Small intestine (tissue), 16 donors: ENCODE measurements at places on chromosomes 5 and 9. TPM values are rescaled to one million over a fixed set of nuclear protein-coding genes. Genes with fewer than 3 reads are reported as not detected.

DNA sequence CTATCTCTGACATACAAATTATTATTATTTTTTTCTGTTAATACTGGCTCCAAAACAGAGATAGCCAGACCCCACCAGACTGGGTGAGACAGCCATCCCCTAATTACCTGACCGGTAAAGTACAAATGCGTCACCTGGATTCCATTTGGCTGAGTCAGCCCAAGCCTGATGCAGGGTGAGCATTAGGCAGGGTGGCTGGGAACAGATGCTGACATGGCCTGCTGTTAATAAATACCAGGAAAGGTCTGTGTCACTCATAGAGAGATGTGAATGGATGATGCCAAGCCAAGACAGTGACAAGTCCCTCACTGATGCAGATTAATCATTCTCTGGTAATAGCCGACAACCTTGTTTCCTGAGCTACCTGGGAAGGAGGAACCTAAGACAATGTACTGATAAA, 183.5 kb downstream of the TRIM32 start:
- peak overlapping the region; percentile 19 for H3K27ac ChIP-seq
- peak; percentile 93 for DNase-seq
- no peak overlapping the region for H3K4me3 ChIP-seq
- no peaks in the 10 kb centered on the region for H3K36me3 ChIP-seq
- peaks cover 3% of the 10 kb centered on the region for H3K4me1 ChIP-seq

GRCh38 chr5:108672639-108673038, 75.1 kb upstream of the FER start:
- no peak overlapping the region for H3K4me3 ChIP-seq
- no peak for DNase-seq
- no peak overlapping the region for H3K27ac ChIP-seq

GRCh38 chr5:116502138-116502537, 72.5 kb downstream of the SEMA6A start:
- DNase-seq, result no peak
- H3K36me3 ChIP-seq, result no peaks in the 10 kb centered on the region
- no peaks in the 10 kb centered on the region for H3K27me3 ChIP-seq
- no peak overlapping the region for H3K4me3 ChIP-seq

- H3K27ac ChIP-seq, result no peak overlapping the region
- no peaks in the 10 kb centered on the region for H3K4me1 ChIP-seq
- no peaks in the 10 kb centered on the region for H3K36me3 ChIP-seq
- H3K4me3 ChIP-seq, result no peak overlapping the region
These were observed 1495.7 kb upstream of the WWC1 start for GRCh38 chr5:166795756-166796155.

Gene OBP2B
- polyA plus RNA-seq, result not detected

- no peaks in the 10 kb centered on the region for H3K27me3 ChIP-seq
- no peak overlapping the region for H3K27ac ChIP-seq
- no peak overlapping the region for H3K4me3 ChIP-seq
- no peak for DNase-seq
These were observed 6.8 kb upstream of the SPTLC1 start for GRCh38 chr9:92122061-92122460.

Gene TLX3
- polyA plus RNA-seq, result not detected

GRCh38 chr9:130846487-130847305, 11.6 kb downstream of the ABL1 start:
- H3K4me1 ChIP-seq, result peaks cover 2% of the 10 kb centered on the region
- no peak overlapping the region for H3K4me3 ChIP-seq
- H3K27ac ChIP-seq, result no peak overlapping the region
- H3K36me3 ChIP-seq, result no peaks in the 10 kb centered on the region
- no peaks in the 10 kb centered on the region for H3K27me3 ChIP-seq
- DNase-seq, result no peak

DNA sequence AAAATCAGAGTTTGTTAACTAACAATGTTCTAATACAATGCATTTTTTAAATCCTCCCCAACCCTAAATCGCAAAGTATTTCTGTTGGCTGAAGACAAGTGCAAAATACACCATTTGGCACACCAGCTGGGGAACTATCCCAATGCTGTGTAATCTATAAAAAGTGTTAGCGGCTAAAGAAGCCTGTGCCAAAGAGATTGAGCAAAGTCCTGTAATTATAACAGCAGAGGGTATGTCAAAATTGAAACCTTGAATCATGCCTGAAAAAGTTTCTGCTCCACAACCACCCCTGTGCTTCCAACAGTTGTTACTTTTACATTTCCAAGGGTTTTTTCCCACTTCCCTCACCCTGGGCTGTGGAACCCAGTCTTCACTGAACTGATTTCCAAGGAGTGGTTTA, 83.1 kb upstream of the PLPP6 start:
- H3K4me3 ChIP-seq, result no peak overlapping the region
- H3K27ac ChIP-seq, result no peak overlapping the region
- DNase-seq, result no peak
- H3K4me1 ChIP-seq, result peaks cover 4% of the 10 kb centered on the region

GRCh38 chr5:77599679-77600078, 38.8 kb downstream of the OTP start:
- DNase-seq, result no peak
- no peaks in the 10 kb centered on the region for H3K27me3 ChIP-seq
- no peaks in the 10 kb centered on the region for H3K4me1 ChIP-seq
- H3K27ac ChIP-seq, result no peak overlapping the region

Gene SPACA9
- not detected for polyA plus RNA-seq

Gene TMEFF1
- not detected for polyA plus RNA-seq

DNA sequence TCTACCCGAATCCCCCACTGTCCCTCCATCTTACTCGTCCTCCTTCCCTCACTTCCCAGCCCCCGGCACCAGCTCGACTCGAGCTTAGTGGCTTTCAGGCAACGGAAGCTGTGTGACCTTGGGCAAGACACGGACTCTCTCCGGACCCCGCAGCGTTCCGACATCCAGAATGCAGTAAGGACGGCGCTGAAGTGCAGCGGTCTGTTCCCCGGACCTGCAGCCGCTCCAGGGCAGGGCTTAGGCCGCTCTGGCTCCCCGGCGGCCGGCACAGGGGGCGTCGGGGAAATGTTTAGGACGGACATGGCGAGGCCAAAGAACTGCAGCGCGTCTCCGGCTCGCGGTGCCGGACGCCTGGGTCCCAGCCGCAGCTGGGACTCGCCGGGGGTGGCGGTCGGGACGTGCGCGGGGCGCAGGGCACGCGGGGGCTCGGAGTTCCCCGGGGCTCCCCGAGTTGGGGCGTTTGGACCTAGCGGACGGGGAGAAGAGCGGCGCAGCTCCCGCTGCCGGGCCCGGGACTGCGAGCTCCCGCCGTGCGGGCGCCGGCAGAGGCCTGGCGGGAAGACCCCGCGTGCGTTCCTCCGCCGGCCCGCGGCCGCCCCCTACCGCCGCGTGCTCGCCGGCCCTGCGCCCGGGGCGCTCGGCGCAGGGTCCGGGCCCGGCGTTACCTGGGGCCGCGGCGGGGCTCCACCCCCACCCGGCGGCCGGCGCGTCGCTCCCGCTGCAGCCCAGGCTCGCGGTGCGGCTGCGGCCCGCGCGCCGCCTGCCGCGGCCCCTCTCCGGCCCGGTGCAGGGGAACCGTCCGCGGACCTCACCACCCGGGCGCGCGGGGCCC, 5.6 kb upstream of the RNF44 start:
- no peaks in the 10 kb centered on the region for H3K27me3 ChIP-seq
- peaks cover 7% of the 10 kb centered on the region for H3K4me1 ChIP-seq
- H3K36me3 ChIP-seq, result no peaks in the 10 kb centered on the region
- H3K4me3 ChIP-seq, result peak overlapping the region; percentile 58
- H3K27ac ChIP-seq, result peak overlapping the region; percentile 81

Gene NTNG2
- 0.33 TPM for polyA plus RNA-seq

DNA sequence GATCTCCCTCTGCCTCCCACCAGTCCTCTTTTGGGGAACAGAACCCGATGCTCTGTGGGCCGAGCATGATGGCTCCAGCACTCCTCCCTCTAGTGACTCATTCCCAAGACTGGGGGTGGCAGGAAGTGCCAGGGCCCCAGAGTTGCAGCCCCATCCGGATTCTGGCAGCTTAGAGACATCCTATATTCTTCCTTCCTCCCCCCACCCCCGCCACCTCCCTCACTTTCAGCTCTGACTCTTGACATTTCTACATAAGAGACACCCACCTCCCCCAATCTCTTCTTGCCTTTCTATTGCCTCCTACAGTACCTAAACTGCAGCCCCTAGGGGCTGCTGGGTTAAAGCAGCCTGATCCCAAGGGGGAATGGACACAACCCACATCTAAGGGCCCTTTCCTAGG, 47.1 kb upstream of the MATR3 start:
- no peak overlapping the region for H3K4me3 ChIP-seq
- H3K36me3 ChIP-seq, result no peaks in the 10 kb centered on the region
- no peaks in the 10 kb centered on the region for H3K4me1 ChIP-seq
- H3K27me3 ChIP-seq, result no peaks in the 10 kb centered on the region

DNA sequence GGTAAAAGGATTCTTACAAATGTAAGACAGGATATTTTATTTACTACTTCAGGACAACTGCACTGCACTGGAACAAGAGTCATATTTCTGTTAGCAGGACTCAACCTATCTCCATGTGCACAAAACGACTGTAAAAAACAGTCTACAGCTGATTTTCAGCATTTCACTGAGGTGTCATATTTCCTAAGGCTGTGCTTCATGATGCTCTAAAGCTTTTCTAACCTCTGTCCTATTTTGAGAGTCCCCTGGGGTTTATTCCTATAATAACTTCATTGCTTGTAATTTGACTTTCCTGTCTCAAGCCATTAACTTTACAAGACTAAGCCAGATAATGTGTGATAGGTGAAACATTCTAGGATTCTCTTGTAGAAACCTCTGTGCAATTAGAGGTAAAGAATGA, 472.3 kb downstream of the HINT1 start:
- no peak overlapping the region for H3K27ac ChIP-seq
- no peaks in the 10 kb centered on the region for H3K36me3 ChIP-seq
- no peaks in the 10 kb centered on the region for H3K4me1 ChIP-seq
- no peak overlapping the region for H3K4me3 ChIP-seq
- no peaks in the 10 kb centered on the region for H3K27me3 ChIP-seq
- DNase-seq, result no peak

- no peak overlapping the region for H3K4me3 ChIP-seq
- DNase-seq, result no peak
- no peaks in the 10 kb centered on the region for H3K4me1 ChIP-seq
These were observed 409.9 kb downstream of the CTNND2 start for GRCh38 chr5:11494340-11494739.

Gene PCDHGA1
- polyA plus RNA-seq, result 0.10 TPM

Gene SLC45A2
- polyA plus RNA-seq, result not detected

- H3K4me1 ChIP-seq, result no peaks in the 10 kb centered on the region
- no peaks in the 10 kb centered on the region for H3K27me3 ChIP-seq
These were observed 27.4 kb upstream of the KIF12 start for GRCh38 chr9:114126247-114127060.

Gene TEX48
- not detected for polyA plus RNA-seq

GRCh38 chr5:95995962-95996489, 34.4 kb upstream of the ELL2 start:
- no peaks in the 10 kb centered on the region for H3K4me1 ChIP-seq
- H3K27me3 ChIP-seq, result no peaks in the 10 kb centered on the region
- no peak for DNase-seq

Gene SPINK4
- polyA plus RNA-seq, result 659 TPM

DNA sequence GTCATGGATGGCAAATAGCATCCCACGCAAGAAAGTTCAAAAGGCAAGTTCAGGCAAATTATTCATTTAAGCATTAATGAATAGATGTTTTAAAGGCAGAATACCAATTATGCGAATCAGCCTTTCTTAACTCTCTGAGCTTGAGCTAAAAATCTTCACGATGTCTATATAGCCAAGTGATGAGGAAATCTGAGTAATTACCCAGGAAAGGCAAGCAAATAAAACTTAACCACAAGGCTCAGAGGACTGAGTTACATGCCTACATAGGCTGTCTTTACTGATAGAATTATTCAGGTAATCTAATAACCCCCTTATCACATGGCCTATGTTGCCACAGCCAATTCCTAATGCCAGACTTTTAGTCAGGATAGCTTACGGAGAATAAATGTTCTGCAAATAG, 120.8 kb upstream of the MTAP start:
- no peaks in the 10 kb centered on the region for H3K36me3 ChIP-seq
- H3K4me3 ChIP-seq, result no peak overlapping the region
- peak; percentile 14 for DNase-seq
- no peaks in the 10 kb centered on the region for H3K4me1 ChIP-seq
- no peak overlapping the region for H3K27ac ChIP-seq

Gene KCTD16
- polyA plus RNA-seq, result 1.8 TPM

- H3K4me3 ChIP-seq, result no peak overlapping the region
- no peaks in the 10 kb centered on the region for H3K27me3 ChIP-seq
- H3K27ac ChIP-seq, result no peak overlapping the region
- no peak for DNase-seq
These were observed 110.0 kb downstream of the ENC1 start for GRCh38 chr5:74530326-74531050.

Gene MARCOL
- not detected for polyA plus RNA-seq

DNA sequence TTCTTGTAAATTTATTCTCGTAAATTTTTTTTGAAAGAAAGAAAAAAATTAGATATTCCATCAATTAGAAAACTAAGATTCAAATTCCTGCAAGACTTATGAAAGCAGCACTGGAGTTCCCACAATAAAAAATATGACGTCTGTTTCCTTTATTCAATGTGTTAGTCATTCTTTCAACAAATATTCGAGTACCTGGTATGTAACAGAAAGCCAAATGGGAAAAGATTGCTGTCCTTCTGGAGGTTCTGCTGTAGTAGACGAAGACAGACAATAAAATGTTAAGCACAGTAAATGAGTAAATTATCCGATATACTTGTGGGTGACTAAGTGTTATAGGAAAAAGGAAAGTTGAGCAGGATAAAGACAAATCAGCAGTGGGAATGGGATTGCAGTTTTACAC, 92.2 kb downstream of the ADAMTSL1 start:
- no peaks in the 10 kb centered on the region for H3K4me1 ChIP-seq
- no peaks in the 10 kb centered on the region for H3K27me3 ChIP-seq
- H3K27ac ChIP-seq, result no peak overlapping the region
- H3K36me3 ChIP-seq, result no peaks in the 10 kb centered on the region
- no peak overlapping the region for H3K4me3 ChIP-seq
- DNase-seq, result no peak

DNA sequence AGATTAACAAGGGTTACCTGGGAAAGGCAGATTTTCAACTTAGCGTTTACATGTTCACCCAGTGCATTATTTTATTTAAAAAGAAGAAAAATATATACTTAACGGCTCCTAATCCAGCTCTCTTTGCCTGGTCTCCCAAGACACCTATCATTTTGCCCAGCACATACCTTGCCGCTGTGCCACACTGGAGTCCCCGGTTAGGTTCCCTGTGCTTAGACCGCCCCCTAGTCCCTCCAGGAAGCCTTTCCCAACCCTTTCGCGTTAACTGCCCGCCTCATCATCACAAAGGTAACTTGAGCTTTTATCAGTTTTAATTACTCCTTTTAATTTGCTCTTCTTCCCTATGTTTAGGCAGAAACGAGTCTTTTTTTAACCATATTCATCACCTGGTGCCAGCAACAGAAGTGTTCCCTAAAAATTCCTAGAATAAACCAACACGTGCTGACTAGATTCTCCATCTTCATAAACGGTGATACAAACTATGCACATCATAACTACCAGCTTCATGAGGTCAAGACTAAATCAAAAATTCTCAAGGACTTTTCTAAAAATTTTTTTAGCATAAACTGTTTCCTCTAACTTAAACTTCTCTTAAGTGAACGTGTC, 19.7 kb downstream of the DNAJA1 start:
- H3K4me3 ChIP-seq, result peak overlapping the region; percentile 73
- peak; percentile 61 for DNase-seq
- peaks cover 15% of the 10 kb centered on the region for H3K4me1 ChIP-seq
- H3K27ac ChIP-seq, result peak overlapping the region; percentile 81
- H3K27me3 ChIP-seq, result no peaks in the 10 kb centered on the region
- H3K36me3 ChIP-seq, result peaks cover 14% of the 10 kb centered on the region

- H3K4me3 ChIP-seq, result no peak overlapping the region
- peak; percentile 30 for DNase-seq
- no peaks in the 10 kb centered on the region for H3K27me3 ChIP-seq
- H3K36me3 ChIP-seq, result no peaks in the 10 kb centered on the region
- H3K27ac ChIP-seq, result no peak overlapping the region
These were observed 10.6 kb downstream of the GRIN3A start for GRCh38 chr9:101727612-101728524.

Gene TAF11L5
- polyA plus RNA-seq, result not detected
